ENCODE measurements at places on chromosomes 5 and 9.

DNA sequence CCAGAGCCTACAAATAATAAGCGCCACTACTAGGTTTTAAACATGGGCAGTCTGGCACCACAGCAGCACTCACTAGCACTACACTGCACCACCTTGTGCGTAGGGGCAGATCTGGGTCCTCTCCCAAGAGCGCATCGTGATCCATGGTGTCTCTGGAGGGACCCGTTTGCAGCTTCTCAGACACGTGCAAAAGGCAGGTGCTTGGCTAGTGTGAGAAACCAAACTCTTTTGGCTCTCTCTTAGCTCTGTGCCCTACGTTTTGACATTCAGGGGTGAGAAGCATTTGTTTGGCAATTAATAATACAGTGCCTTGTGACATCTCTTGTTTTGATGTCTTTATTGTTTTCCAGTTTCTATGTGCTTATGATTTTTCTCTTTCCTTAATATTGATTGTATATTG is 75.4 kb upstream of the EGFLAM start:
- DNase-seq = no peak

- DNase-seq = no peak
Measured at GRCh38 chr5:74030821-74031220, 404.8 kb downstream of the ARHGEF28 start.

DNA sequence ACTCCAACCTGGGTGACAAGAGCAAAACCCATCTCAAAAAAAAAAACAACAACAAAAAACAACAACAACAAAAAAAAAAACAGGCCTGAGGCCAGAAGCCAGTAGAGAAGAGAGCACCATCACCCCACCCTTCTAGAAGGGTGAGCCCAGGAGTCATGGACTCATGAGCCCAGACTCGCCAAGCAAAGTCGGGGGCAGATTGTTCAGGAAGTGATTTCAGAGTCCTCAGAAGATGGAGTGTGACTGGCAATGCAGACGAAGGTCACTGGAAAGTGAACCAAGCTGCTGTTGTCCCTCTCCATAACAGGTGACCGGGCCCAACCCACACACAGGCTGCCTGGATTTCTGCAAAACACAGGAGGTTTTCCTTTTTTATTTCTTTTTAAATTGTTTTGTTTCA is 9.0 kb upstream of the WDR38 start:
- DNase-seq = no peak

DNA sequence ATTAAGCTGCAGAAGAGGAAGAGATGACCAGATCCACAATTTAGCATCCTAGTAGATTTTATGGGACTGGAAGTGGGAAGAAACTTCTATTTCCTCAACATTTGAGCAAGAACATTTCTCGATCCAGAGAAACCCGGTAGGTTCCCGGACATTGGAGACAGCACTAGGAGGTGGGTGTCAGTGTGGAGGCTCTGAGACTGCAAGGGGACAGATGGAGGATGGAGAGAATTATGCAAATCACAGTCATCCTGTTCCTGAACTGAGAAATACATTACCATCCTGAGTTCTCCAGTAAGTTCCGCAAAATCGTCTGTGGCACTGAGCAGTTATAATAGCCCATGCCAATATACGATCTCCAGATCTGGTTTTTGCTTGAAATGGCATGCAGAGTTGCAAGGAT is 25.6 kb downstream of the GLDC start:
- no peak for DNase-seq

GRCh38 chr5:52947208-52947607 is 41.9 kb upstream of the ITGA2 start:
- DNase-seq = no peak

Data from urinary bladder (tissue), 4 donors.